NCI-H526 treated with DMSO at 0.1 percent for 48 hours (cell line): ENCODE measurements at places on chromosomes 7 and 10.

- DNase-seq = peak; percentile 66
Observed at GRCh38 chr10:72297805-72298591, 24.3 kb downstream of the DDIT4 start.

DNA sequence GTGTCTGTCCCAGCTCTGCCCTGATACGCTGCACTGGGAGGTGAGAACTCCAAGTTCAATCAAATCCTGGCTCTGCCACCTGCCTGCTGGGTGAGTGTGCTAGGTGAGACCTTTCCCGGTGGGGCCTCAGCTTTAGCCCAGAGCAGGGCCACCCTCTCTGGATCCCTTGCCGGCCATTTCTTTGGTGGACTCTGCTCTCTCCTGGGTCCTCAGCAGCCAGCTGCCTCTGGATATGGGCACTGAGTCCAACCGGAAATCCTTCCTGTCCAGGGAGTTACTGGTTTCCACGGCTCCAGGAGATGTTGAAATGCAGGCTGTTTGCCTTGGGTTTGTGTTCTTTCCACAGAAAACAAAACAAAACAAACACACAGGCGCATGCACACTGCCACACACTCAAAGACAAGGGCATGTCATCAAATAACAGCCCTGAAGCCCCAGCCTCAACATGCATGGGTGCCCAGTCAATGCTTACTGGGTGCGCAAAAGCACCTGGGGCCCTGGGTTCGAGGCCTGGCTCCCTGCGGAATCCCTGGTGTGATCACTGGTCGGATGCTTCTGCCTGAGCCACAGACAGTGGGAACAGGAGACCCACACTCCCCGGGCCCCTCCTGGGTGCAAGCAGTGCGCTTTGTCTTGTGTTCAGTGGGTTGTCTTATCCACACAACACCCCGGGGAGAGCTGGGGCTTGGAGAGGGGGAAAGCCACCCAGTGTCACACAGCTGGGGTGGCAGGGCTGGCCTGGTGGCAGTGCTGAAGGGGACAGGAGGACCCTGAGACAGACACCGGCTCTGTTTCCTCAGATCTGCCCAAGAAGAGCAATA lies 33.1 kb downstream of the PPIF start:
- DNase-seq = no peak

- DNase-seq = peak; percentile 22
Observed at GRCh38 chr10:23197416-23197861, 5.3 kb downstream of the PTF1A start.

DNA sequence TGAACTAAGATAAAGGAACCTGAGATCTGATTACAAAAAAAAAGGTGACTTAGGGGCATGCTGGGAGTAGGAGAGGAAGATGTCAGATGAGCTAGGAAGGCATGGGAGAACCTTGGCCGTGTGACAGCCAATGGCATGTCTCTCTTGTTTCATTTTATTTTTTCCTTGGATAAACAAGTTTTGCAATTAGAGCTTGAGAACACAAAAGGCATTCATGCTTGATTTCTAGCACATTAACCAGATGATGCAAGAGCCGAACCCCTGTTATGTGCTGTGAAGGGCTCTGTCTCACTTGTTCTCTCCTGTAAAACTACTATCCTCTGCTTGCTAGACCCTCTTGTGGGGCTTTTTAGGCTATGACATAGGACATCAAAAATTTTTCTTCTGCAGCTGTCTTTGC lies 134.3 kb upstream of the ASAH2 start:
- no peak for DNase-seq

DNA sequence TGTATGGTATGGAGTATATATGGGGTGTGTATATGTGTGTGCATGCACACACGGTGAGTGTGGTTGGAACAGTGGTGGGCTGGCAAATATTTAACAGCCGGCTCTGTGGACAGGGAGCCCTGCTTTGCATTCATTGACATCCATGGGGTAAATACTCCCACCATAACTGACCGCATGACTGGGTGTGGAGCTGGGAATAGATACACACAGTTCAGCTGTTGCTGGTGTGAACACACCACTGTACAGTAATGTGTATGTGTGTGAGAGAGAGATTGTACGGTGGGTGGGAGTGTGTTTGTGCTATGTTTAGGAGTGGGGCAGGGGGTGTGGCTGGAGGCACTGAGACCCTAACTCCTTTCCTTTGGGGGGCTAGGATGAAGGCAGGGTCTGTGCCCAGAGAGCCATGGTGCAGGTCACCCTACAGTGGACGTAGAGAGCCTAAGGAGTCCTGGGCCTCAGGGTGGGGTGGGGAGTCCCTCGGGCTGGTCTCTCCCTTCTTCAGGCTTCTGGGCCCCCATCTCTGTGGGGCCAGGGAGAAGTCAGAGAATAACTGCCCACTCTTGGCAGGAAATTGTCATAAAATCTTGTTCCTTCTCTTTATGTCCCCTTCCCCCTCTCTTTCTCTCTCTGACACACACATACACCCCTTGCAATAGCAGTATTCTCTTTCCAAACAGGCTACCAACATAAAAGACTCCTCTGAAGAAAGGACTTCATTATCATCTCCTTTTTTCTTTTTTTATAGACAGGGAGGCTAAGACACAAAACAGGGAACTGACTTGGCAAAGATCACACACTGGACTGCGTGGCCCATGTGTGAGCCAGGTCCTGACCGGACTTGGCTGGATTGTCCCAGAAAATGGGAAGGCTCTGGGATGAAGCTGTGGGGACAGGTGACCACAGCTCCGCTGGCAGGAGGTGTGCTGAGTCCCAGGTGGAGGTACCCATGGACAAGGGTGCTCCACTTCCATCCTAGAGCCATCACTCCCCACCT lies 3.2 kb downstream of the SFRP5 start:
- no peak for DNase-seq

GRCh38 chr7:129356176-129356575 lies 78.1 kb upstream of the STRIP2 start:
- DNase-seq = no peak

GRCh38 chr10:105844676-105845570 lies 1203.8 kb downstream of the SORCS3 start:
- no peak for DNase-seq

- no peak for DNase-seq
Observed at GRCh38 chr7:130359276-130359857, 14.8 kb downstream of the CPA5 start.

- no peak for DNase-seq
Observed at GRCh38 chr7:141181812-141182211, 107.9 kb downstream of the TMEM178B start.

GRCh38 chr7:144256112-144256511 lies 8.5 kb downstream of the OR2A7 start:
- DNase-seq = no peak

DNA sequence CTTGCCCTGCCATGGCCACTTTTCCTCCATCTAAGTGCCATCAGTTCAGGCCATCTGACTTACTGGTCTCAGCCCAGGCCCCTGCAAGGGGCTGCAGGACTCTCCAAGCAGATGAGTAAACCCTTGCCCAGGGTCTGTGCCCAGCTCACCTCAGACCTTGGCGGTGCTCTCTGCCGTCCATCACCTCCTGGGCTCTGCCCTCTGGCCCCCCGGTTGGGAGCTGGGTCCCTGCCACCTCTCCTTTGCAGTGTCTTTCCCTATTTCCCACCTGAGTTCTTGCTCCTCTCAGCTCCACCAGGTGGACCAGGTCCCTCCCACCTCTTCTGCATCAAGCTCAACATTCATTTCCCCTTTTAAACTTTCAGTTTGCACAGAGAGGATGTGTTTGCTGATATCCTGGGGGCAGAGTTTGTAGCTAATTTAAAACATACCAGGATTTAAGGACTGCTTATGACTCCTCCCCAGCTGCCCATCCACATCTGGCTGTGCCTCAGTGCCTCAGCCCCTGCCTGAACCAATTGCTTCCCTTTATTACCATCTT lies 135.5 kb downstream of the SLIT1 start:
- DNase-seq = no peak

GRCh38 chr7:20407585-20408466 lies 77.1 kb downstream of the ITGB8 start:
- DNase-seq = no peak

GRCh38 chr7:113086431-113086888 lies at the start of gene GPR85:
GPR85 (minus strand) TSS chr7:113086827; CDS start chr7:113084721, 2,106 bp downstream.
- DNase-seq = peak; percentile 57

- DNase-seq = no peak
Observed at GRCh38 chr10:80501913-80502521, 35.7 kb upstream of the SH2D4B start.

DNA sequence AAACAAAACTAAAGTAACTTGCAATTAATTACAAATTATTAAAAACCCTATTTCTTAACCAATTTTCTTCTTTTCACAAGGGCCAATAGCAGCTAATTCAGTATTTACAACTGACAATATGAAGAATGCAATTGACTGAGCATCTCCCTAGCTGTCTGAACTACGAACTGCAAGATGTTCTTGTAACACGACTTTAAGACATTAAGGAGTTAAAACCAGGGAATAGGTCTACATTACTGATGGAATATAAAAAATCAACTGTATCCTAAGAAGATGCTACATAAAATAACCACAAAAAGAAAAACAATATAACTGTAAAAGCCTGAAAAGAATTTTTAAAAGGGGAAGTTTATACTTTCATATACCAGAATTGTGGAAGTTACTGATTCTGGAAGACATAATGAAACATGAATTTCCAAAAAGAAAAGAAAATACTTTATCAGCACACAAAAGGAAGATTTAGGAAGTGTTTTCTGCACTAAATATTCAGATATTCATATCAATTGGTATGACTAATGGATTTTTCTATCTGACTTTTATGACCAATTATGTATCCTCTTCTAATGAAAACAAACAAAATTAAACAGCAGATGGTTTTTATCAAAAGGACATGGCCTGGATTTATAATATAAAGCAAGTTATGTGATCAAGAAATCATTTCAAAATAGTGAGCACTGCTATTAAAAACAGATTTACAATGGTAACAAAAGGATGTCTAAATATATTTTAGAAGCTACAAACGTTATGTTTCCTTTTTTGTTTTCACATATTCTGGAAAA lies 1.6 kb downstream of the GPR22 start:
- no peak for DNase-seq

- no peak for DNase-seq
Observed at GRCh38 chr10:123986736-123987135, 95.1 kb upstream of the CPXM2 start.

GRCh38 chr7:1131471-1132265 lies 28.3 kb downstream of the ZFAND2A start:
- no peak for DNase-seq

GRCh38 chr10:107442035-107442505 lies 277.6 kb upstream of the SORCS1 start:
- no peak for DNase-seq

GRCh38 chr10:46251857-46252847 lies 34.6 kb upstream of the ANTXRL start:
- DNase-seq = no peak

- no peak for DNase-seq
Observed at GRCh38 chr7:43585562-43585961, 2.7 kb downstream of the STK17A start.

- no peak for DNase-seq
Observed at GRCh38 chr7:26662646-26663045, 201.7 kb downstream of the SKAP2 start.

DNA sequence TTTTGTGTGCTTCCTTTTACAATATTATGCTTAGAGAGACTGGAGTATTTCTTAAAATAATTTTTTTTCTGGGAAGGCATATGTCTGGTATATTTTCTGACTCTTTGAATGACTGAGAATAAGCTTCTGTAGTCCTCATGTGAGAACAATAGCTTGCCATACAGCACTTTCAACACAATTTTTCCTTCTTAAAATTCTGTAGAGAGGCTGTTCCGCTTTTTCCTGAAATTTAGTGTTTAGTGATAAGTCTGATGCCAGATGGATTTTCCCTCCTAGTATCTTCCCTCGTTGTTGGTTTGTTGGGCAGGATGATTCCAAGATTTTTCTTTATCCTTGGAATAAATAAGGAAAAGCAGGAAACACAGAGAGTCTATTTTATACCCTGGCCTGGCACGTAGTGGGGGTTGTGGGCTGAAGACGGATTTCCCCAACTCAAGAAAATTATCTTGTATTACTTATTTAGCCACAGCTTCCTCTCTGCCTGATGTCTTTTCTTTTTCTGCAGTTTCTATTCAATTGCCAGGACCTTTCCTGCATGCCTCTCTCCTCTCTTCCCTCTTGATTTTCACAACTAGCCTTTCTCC lies 111.2 kb downstream of the AOAH start:
- DNase-seq = no peak

DNA sequence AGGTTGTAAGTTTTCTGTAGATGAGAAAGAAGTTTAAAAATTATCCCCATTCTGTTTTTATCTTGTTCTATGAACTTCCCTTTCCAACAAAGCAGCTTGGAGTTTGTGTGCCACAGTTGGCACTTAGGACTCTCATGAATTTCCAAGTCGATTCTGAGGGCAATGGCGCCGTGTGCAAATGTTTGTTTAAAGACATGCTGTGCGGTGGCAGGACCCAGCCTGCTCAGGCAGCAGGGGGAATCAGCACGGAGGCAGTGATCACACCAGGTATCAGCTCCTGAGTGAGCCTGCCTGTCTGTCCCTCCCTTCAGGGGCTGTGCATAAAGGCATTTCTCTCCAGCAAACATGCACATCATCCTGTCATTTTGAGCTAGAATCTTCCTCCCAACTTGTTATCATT lies 109.8 kb upstream of the WDR11 start:
- no peak for DNase-seq

DNA sequence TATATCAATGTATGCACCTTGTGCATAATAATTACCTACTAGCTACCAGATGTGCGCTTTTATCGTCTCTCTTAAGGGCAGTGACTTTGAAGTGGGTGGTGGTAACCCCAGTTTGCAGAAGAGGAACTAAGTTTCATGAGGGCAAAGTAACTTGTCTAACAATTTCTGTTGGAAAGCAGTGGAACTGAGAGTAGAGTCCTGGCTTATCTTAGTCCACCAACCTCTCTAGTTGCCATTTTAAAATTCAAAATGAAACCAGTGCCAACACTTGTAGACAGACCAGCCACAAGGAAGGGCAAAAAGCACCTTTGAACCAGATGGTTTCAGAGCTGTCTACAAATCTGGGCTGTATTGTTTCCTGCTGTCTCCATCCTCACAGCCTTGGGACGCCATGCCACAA lies 32.0 kb upstream of the RBM20 start:
- DNase-seq = no peak

DNA sequence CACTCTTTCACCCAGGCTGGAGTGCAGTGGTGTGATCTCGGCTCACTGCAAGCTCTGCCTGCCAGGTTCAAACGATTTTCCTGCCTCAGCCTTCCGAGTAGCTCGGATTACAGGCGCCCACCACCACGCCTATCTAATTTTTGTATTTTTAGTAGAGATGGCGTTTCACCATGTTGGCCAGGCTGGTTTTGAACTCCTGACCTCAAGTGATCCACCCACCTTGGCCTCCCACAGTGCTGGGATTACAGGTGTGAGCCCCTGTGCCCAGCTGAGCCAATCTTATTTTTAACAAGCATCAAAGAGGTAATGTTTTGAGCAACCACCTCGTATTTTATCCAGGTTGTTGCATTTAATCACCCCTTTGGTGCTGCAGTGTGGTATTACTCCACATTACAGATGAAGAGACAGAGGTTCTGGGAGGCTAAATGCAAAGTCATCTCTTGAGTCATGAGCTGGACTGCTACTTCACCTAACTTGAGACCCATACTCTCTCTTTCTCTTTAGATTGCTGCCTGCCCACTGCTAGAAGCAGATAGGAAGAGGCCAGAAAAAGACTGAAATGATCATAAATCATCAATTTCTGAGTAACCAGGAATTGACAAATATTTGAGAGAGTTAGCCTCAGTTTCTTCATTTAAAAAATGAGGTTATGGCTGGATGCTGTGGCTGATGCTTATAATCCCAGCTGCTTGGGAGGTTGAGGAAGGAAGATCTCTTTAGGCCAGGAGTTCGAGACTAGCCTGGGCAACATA lies 116.2 kb downstream of the CAMK1D start:
- no peak for DNase-seq

GRCh38 chr10:5832946-5833345 lies 19.7 kb upstream of the GDI2 start:
- no peak for DNase-seq
